ENCODE measurements at places on chromosomes 6 and 20. TPM values are rescaled to one million over a fixed set of nuclear protein-coding genes. Genes with fewer than 3 reads are reported as not detected.

GRCh38 chr6:110523451-110524021, 47.1 kb upstream of the SLC22A16 start:
- no peak for DNase-seq

- no peak for DNase-seq
Measured at GRCh38 chr6:16398587-16398986, 160.2 kb downstream of the GMPR start.

DNA sequence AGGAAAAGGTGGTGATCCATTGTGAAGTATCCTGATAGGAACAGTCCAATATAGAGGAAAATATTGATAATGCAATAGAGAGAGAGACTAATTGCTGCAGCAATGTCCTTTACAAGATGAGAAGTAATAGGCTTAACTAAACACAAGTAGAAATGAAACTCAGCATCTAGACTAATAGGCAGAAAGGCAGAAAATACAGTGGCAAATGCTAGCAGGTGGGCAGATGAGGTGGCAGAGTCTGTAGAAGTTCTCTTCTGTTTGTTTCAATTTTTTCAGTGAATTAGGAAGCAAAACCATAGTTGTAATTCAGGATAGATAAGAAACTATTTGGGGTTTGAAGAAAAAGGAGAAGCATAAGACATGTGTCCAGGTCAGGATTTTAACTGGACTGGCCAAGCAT, 236.7 kb upstream of the HS3ST5 start:
- no peak for DNase-seq

- DNase-seq = no peak
Measured at GRCh38 chr6:147214248-147215227, 10.3 kb downstream of the STXBP5 start.

DNA sequence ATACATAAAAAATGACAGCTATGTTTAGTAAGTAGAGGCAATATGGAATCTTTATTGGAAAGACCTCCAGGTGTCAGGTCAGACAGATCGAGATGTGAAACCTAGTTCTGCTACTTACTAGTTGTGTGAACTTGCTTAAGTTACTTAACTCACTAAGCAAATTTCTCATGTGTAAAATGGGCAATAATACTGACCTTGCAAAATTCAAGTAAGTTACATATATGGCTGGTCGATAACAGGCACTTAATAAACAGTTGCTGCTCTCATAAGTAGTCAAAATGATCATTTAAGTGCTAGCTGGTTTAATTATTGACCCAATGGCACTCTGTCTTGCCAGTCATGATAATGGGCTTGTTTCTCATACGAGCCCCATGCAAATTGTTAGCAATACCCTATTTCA, 46.0 kb downstream of the VGLL2 start:
- DNase-seq = no peak

DNA sequence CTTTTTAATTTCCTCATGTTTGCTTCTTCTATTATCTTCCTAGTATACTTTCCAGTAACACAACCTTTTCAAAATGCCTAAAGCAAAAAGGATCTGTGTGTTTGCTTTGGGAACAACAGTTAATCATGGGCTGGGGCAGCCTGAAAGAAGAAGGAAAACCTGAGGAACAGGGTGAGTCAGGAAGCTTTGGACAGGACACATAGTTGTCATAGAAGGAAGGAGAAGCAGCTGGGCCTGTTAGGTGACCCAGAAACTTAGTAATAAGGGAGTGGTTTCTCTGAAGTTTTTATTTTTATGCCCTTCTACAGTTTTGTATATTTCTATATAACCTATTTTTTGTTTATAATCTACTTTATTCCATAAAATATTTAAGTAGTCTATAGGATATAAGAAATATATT, 61.4 kb downstream of the CD24 start:
- DNase-seq = no peak

Gene ZBP1
- polyA plus RNA-seq = not detected

- no peak for DNase-seq
Measured at GRCh38 chr6:104580452-104580851, 279.3 kb downstream of the HACE1 start.

DNA sequence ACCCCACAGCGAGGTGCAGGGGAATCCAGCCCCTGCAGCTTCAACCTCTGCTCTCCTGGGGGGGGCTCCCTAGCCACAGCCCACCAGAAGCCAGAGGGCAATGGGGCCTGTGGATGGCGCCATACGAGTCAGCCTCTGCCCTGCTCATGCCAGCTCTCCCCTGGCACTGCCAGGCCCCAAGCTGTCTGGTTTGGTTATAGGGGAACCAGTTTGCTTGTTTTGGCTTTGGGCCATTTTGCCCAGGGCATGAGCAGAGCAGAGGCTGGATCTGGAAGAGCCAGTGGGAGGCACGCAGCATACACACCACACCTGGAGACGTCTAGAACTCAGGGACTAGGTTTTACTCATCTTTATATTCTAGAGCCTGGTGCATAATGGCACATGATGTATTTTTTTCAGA, 66.7 kb upstream of the SLC22A16 start:
- DNase-seq = no peak

DNA sequence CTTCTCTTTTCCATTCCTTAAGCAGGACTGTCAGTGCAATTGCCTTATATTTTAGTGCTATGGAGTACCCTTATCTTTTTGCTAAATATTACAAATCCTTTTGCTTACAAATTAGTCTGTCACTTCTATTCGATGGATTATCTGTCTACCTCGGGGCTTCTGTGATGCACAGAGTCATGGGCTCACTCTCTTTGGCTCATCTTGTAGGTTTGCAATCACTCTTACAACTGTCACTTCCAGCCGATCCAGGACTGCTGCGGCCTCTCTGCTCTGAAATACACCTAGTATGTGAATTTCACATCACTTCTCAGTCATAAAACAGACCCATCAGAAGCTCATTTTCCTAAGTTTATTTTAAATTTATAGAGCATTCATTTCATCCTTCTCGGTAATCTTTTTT, 293.2 kb upstream of the QKI start:
- DNase-seq = no peak

- DNase-seq = no peak
Measured at GRCh38 chr6:95489185-95489863, 88.0 kb upstream of the MANEA start.

Gene SAMD5
- polyA plus RNA-seq = 0.20 TPM

Gene BPIFB4
- not detected for polyA plus RNA-seq

Gene TGM6
- not detected for polyA plus RNA-seq

DNA sequence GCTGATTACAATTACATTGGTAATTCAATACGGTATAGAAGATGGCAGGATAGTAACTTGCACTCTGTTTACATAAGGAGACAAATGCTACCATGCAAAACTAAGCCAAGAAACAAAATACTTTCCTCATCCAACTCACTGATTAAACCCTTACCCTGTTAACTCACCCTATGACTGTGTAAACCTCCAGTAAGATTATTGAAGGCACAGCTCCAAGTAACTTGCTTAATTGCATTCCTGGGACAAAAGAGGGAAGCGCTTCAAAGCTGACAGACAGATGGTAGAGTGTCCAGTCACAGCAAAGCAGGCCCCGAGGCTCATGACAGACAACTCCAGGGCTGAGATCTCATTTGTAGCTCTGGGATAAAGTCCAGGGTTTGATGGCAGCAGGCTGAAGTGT, 6.9 kb upstream of the KIF16B start:
- DNase-seq = no peak

- DNase-seq = peak; percentile 58
Measured at GRCh38 chr6:109342506-109342905, 39.8 kb downstream of the CD164 start.

DNA sequence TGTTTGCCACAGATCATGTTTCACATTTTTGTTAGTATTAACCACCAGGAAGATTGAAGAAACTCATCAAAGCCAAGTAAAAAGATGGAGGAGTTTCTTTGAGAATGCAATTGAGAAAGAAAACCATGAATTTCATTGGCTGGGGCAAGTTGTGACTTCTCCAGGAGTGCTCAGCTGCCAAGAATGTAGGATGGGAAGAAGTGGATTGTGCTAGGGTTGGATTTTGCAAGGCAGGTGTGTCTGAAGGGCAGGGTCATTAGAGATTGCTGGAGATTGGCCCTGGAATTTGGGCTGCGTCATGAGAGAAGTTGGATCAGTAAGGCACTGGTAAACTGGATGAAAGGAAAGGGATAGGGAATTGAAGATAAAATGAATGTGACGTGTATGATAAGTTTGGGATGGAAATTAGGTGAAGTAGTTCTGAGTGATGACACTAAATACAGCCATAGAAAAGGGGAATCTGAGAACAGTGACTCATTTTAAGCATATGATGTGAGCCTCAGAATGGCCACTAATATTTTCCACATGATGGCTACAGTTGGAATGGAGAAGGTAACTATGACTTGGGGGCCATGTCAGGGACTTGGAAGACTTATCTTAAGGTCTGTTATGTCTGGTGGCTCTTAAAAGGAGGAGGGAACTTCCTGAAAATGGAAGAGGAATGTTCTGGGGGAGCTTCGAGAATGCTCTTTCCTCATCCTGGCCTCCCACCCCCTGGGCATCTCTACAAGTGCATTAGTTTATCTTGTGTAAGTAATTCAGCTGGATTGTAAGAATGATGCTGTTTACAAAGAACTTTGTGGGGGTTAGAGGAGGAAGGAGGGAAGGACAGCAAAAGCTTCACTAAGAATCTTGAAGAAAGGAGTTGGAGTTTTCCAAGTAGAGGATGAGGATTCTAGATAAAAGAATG, 27.8 kb upstream of the ERVFRD-1 start:
- no peak for DNase-seq

Gene CDH4
- not detected for polyA plus RNA-seq

- DNase-seq = no peak
Measured at GRCh38 chr6:25995507-25995906, 32.9 kb downstream of the TRIM38 start.

Gene SYCP2L
- polyA plus RNA-seq = 25.0 TPM

Gene SMIM26
- polyA plus RNA-seq = 73.4 TPM

GRCh38 chr6:11229655-11230046, 2.8 kb downstream of the NEDD9 start:
- DNase-seq = no peak

GRCh38 chr20:45305262-45305661, 1.4 kb upstream of the RBPJL start:
- no peak for DNase-seq

DNA sequence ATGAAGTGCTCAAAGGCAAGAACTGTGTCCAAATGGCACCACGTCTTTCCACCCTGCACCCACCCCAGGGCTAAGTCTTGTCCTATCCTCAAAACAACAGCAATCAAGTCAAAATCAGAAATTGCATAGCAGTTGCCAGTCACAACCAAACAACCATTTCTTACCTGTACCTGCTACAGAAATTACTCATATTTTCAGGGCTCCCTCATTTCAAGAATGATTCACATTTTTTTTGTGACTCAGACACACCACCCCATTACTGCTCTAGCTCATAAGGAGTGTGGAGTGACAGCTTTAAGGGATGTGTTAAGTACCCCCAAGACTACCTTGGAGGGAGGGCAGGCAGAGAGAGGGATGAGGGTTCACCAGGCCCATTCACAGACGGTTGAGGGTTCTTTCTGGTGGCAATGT, 111.7 kb downstream of the TRERF1 start:
- DNase-seq = no peak

- no peak for DNase-seq
Measured at GRCh38 chr20:36246401-36246800, 10.1 kb downstream of the AAR2 start.

- DNase-seq = no peak
Measured at GRCh38 chr6:145977881-145978280, 13.7 kb upstream of the SHPRH start.

Gene FRMD1
- polyA plus RNA-seq = not detected

GRCh38 chr6:122072014-122072647, 327.3 kb upstream of the HSF2 start:
- DNase-seq = no peak

Gene SAYSD1
- polyA plus RNA-seq = 18.6 TPM

Gene OOEP
- polyA plus RNA-seq = not detected

DNA sequence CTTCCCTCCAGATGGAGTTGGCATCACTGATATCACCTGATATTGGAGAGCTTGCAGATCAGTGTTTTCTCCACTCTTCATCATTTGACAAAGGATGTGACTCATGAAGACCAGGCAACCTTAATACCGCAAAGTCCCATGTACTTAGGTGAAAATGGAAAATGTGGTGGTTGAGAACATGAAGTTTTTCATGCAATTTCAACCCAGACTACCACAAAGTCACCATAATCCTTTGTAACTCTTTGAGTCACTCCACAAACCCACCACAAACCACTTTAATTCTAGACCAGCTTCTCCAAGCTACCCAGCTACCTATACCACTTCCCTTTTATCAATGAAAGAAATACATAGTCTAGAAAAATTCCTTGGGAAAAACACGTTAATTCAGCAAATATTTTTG, 7.1 kb downstream of the NHLRC1 start:
- no peak for DNase-seq

GRCh38 chr6:145968051-145968450, 3.9 kb upstream of the SHPRH start:
- DNase-seq = no peak

Gene MACROD2
- not detected for polyA plus RNA-seq

GRCh38 chr6:141097471-141097870, 1035.3 kb upstream of the GJE1 start:
- no peak for DNase-seq

- no peak for DNase-seq
Measured at GRCh38 chr6:89084954-89085353, 4.4 kb downstream of the PNRC1 start.

DNA sequence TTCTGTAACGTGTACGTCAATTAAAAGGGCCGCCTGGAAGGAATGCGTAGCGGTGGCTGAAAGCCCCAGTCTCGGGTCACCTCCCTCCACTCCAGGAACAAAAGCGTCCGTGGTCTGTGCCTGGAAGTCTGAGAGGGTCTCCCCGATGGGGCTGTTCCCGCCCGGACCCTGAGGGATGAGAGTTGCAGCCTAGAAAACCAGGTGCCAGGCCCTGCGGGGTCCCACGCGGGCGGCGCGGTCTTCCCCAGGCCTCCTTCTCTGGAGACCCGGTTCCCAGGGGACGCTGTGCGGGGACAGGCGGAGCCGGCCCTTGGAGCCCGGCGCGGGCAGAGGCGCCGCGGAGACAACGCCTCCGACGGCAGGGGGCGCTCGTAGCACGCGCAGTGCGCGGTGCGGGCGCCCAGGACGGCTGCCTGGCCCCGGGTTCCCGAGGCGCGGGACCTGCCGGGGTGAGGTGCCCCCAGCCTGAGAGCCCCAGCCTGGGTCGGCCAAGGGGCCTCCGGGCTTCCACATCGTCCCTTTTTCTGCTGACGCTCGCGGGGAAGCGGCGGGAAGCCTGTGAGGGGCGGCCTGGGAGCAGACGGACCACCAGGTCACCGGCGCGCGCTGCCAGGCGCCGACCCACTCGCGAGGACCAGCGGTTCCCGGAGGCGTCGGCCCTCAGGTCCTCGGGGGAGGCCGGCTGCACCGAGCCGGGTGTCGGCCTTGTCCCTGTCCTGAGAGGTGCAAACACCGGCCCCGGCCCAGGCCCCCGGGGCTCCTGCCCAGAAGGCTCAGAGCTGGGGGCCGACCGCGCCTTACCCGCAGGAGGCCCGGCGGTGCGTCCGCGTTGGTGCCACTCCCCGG, 5.3 kb upstream of the FOXC1 start:
- DNase-seq = peak; percentile 88

DNA sequence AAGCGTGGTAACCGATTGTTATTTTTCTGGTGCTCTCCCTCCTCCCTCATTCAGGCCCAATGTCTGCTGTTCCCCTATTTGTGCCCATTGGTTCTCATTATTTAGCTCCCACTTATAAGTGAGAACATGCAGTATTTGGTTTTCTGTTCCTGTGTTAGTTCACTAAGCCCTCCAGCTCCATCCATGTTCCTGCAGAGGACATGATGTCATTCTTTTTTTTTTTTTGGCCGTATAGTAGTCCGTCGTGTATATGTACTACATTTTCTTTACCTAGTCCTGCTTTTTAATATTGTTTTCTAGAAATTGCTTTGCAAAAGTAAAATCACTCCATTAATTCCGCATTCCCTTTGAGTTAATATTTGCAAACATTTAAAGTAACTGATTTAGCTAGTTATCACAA, 23.1 kb downstream of the ZNF451 start:
- no peak for DNase-seq
